ENCODE measurements at places on chromosomes 4 and X.

GRCh38 chr4:38377195-38377594, 286.8 kb upstream of the KLF3 start:
- DNase-seq, result no peak

GRCh38 chr4:3442959-3443749, 1.4 kb downstream of the HGFAC start:
- peak; percentile 20 for DNase-seq

- DNase-seq, result no peak
These were observed 1840.1 kb downstream of the PCDH7 start for GRCh38 chr4:32560306-32560705.

DNA sequence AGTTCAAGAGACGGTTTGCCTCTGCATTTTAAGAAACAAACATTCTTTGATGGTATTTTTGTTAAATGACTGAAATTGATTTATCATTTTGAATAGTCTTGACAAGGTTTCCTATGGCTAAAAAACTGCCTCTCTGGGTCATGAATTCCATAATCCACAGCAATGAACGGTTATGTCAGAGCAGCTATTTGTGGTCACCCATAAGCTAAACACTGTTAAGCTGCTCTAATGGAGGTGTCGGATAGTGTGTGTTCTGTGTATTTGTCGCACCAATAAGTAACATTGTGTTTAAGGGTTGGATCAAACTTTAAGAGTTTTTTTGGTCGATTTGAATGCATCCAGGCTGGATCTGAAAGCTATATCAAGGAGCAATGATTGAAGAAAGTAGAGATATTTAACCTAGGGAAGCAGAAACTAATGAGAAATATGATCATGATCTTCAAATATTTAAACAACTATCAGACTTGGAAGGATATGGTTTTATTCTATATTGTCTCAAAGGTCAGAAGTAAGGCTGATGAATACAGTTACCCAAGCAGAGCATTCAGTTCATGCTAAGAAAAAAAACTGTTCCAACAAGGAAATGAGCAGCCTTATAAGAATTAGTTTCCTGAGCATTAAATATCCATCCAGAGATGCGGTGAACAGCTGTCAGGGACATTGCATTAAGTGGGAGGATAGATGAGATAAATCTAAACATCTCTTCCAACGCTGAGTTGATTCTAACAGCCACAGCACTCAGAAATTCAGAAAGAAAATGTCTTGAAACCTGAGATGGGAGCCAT, 232.3 kb upstream of the RPS6KA3 start:
- DNase-seq, result no peak

- no peak for DNase-seq
These were observed 1504.5 kb upstream of the PCDH10 start for GRCh38 chr4:131644619-131645018.

- DNase-seq, result no peak
These were observed 106.4 kb downstream of the DHX15 start for GRCh38 chr4:24477919-24478318.

DNA sequence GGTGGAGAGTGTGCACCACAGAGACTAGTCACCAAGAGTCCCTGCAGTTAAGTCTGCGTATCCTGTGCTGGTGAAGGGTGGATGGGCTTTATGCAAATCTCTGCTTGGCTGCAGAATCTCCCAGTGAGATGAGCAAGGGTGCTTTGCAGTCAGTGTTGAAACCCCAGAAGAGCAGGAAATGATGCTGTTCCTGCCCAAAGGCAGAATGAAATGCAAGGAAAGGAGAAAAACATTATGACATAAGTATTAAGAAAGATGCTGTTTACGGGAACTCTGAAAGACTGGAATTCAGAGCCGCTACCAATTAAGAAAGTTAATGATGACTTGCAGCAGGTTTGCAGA, 25.4 kb upstream of the ACSL1 start:
- peak; percentile 84 for DNase-seq

DNA sequence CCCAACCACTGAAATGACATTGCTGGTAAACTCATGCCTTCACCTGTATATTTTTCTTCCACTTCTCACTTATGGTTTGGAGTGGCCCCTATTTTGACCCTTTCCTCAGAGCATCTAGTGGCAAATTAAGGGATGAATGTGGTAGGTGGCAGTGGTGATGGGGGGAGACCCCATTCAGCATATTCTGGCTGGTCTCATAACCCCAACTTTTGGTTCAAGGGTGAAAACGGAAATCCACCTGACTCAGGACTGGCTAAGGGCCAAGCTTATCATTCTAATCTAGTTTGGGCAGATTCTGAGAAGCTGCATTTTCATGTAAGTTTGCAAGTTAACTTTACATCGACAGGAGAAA, 47.0 kb upstream of the NSUN7 start:
- DNase-seq, result no peak

- DNase-seq, result no peak
These were observed 169.3 kb downstream of the RCHY1 start for GRCh38 chr4:75344915-75345314.

DNA sequence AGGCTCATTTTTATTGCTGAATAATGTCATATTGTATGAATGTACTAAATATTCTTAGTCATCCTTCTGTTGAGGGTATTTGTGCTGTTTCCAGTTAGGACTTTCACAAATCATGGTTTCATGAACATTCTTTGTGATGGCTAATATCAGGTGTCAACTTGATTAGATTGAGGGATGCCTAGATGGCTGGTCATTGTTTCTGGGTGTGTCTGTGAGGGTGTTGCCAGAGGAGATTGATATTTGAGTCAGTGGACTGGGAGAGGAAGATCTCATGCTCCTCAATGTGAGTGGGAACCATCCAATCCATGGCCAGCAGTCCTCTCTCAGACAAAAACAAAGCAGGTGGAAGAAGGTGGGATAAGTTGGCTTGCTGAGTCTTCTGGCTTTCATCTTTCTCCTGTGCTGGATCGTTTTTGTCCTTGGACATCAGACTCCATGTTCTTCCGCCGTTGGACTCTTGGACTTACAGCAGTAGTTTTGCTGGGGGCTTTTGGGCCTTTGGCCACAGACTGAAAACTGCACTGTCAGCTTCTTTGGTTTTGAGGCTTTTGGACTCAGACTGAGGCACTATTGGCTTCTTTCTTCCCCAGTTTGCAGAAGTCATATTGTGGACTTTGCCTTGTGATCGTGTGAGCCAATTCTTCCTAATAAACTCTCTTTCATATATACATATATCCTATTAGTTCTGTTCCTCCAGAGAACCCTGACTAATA, 11.9 kb upstream of the HS3ST1 start:
- no peak for DNase-seq

GRCh38 chr4:78616046-78616498, 64.5 kb downstream of the ANXA3 start:
- DNase-seq, result no peak

- DNase-seq, result peak; percentile 24
These were observed 3.5 kb upstream of the IQSEC2 start for GRCh38 chrX:53284684-53285447.

GRCh38 chr4:164924670-164925238, 47.8 kb downstream of the APELA start:
- DNase-seq, result no peak

- DNase-seq, result peak; percentile 98
These were observed 458 bp upstream of the AP1AR start for GRCh38 chr4:112230879-112231778.

DNA sequence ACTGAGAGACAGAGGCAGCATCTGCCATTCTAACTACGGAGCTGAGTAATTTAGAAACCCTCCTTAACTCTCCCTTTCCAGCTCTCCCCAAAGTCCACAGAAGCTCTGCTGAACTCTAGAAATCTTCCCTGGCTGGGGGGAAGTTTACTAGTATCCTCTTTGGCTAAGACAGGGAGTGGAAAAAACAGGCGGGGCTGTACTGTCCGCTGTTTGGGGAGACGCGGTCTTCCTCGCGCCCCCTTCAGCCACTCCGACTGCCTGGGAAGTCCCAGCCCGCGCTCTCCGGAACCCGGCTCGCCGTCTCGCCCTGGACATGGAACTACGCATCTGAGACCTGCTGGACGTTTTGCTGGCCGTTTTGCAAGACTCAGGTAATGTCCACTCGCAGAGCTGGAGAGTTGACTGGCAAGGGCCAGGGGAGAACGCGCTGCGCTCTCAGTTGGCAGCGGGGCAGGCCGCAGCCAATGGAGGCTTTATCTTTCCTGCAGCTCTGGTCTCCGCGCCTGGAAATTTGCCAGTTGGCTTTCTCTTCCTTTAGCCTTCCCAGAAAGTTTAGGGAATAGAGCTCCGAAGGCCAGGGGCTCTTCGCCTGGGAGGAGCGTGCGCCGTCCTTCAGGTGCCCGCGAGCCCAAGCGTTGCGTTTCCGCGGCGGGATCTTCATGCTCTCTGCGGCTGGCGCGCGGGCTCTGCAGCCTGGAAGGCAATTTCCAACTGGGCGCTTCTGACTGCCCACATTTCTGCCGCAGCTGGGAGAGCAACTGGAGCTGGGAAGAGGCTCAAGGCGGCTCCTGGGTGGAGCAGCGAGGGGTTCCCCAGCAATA, 892 bp downstream of the IL1RAPL2 start:
- DNase-seq, result no peak

GRCh38 chrX:6505960-6506359, 29.0 kb downstream of the VCX3A start:
- DNase-seq, result no peak

GRCh38 chr4:40687676-40688389, 58.2 kb upstream of the RBM47 start:
- no peak for DNase-seq

- no peak for DNase-seq
These were observed 209.3 kb downstream of the SOWAHB start for GRCh38 chr4:76688619-76689144.

DNA sequence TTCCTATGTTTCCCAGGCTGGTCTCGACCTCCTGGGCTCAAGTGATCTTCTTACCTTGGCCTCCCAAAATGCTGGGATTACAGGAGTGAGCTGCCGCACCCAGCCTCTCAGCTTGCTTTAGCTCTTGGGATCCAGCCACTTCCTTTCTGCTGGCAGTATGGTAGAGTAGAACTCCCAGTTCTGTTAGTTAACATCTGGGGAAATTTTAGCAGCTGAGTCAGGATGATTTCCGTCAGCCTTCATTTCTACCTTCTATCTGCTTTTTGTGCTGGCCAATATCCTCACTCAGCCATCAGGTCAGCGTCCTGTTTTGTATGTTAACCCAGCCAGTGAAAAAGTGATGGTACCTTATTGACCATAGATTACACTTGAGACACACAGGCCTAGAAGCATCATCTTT, 59.3 kb upstream of the GPC4 start:
- no peak for DNase-seq

DNA sequence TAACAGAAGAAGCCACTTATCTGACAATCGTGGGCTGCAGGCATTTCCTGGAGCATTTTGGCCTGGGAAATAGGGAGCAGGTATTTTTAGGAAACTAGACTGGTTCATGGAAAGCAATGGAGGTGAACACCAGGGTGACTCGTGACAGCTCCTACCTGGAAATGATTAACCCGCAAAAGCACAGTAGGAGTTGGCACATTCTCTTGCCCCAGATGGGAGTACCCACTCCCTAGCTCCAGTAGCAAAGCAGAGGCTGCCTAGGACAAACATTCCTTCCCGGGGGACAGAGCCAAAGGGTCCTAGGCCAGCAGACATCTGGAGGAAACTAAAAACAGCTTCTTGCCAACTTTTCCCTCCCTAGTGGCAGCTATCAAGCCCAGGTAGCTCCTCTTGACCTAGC, 29.0 kb downstream of the RTL5 start:
- DNase-seq, result no peak

- DNase-seq, result no peak
These were observed 78.4 kb downstream of the KCNIP4 start for GRCh38 chr4:21869978-21870745.

- DNase-seq, result no peak
These were observed 508.8 kb downstream of the ANKRD50 start for GRCh38 chr4:124203613-124204238.

DNA sequence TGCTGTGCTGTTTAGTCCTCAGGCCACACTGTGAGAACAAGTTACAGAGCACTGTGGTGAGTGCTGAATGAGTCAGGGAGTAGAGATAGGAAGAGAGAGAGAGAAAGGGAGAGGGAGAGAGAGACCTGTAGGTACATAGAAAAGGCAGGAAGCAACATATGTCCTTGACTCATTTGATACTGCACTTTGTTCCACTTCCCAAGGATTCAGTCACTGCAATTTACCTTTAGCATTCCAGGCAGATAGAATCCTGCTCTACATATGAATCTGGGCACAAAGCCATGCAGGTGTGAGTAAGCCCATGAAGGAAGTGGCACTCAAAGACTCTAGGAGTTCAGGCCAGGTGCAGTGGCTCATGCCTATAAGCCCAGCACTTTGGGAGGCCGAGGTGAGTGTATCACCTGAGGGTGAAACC, 1.0 kb upstream of the DAPP1 start:
- DNase-seq, result no peak

GRCh38 chrX:131393426-131393825, 104.3 kb upstream of the IGSF1 start:
- DNase-seq, result no peak

DNA sequence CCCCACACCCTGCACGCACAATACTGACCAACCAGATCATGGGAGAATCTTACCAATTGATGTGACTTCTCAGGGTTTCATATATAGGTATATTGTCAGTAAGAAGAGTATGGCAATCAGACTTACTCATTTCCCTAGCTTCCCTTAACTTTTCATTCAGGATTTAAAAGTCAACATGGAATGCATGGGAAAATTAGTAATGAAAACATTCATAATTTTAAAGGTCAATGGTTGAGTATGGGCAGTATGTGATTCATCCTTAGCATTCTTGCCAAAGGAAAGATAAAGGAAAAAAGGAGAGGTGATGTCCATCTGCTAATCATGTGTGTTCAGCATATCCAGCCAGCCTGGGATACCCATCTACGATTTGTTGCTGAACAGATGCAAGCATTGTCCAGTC, 4.0 kb downstream of the DIPK2B start:
- no peak for DNase-seq

DNA sequence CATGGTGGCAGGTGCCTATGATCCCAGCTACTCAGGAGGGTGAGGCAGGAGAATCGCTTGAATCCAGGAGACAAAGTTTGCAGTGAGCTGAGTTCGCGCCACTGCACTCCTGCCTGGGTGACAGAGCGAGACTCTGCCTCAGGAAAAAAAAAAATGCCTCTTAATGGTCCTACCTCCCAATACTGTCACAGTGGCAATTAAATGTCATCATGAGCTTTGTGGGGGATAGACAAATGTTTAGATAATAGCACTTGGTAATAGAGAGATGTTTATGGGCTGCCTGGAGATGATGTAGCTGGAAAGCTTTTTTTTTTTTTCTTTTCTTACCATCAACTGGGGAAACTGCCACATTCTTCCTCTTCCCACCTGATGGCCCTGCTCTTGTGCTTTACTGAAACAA, 33.0 kb downstream of the GRK4 start:
- no peak for DNase-seq

Measured in AML-193 (cell line).